ENCODE measurements at places on chromosomes 12 and 14. TPM values are rescaled to one million over a fixed set of nuclear protein-coding genes. Genes with fewer than 3 reads are reported as not detected.

The CARMIL3 gene
- 8.6 TPM for total RNA-seq

The RNF212B gene
- total RNA-seq: 5.4 TPM

The GSC gene
- 2.0 TPM for total RNA-seq

DNA sequence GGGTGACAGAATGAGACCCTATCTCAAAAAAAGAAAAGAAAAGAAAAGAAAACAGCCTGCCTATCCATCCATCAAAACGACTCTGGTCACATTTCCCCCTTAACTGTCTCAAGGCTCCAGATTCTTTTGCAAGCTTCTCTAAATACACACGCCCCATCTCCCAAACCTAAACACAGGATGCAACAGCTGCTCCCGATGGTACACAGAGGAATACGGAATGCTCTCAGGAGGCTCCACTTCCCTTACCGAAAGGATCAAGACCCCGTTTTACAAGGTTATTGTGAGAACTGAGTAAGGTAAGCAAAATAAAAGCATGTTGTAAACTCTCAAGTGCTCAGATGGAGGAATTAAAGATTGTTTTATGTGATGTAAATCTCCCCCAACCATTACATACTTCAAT lies 62.3 kb downstream of the NT5DC3 start:
- DNase-seq: no peak

DNA sequence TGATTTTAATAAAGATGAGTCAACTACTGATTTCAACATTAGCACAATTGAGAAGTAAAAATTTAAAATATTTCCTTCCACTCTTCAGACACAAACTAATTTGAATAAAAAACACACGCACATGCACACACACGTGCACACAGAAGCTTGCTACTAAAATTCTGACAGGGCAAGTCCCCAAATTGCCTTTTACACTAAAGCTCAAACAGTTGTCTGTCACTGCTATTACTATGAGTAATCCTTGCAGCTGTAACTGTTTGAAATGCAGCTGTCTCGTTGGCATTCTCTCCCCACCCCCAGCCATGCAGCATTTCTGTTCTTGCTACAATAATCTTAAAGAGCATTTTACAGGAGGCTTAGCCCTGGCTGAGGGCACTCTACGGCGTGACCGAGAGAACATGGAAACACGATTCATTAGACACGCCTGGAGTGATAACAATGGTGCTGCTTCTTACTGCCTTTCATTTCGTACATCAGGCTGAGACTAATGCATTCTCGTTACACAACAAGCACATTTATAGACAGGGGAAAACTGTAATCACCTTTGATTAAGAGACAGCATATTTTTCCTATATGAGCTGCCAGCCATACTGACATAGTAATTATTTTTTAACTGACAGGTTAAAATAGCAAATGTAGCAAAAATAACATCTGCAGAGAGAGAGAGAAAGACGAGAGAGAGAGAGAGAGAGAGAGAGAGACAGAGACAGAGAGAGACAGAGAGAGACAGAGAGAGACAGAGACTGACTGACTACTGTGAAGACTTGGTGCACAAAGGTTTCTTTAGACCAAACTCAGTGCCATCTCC lies 153.8 kb downstream of the MED13L start:
- DNase-seq: peak; percentile 56

GRCh38 chr14:86357119-86357518 lies 827.2 kb downstream of the FLRT2 start:
- DNase-seq: no peak

- no peak for DNase-seq
Observed at GRCh38 chr12:121970581-121971300, 50.9 kb upstream of the BCL7A start.

GRCh38 chr12:104751120-104751519 lies 207.0 kb downstream of the SLC41A2 start:
- no peak for DNase-seq

GRCh38 chr12:86729739-86730138 lies 473.5 kb upstream of the MGAT4C start:
- no peak for DNase-seq

- DNase-seq: no peak
Observed at GRCh38 chr14:94049625-94050023, 23.5 kb downstream of the OTUB2 start.
